Cardiac septum (tissue), 1 donor: ENCODE measurements at places on chromosomes 6 and 20. TPM values are rescaled to one million over a fixed set of nuclear protein-coding genes. Genes with fewer than 3 reads are reported as not detected.

GRCh38 chr6:38937839-38938613 is 110.6 kb upstream of the GLP1R start:
- DNase-seq: no peak

DNA sequence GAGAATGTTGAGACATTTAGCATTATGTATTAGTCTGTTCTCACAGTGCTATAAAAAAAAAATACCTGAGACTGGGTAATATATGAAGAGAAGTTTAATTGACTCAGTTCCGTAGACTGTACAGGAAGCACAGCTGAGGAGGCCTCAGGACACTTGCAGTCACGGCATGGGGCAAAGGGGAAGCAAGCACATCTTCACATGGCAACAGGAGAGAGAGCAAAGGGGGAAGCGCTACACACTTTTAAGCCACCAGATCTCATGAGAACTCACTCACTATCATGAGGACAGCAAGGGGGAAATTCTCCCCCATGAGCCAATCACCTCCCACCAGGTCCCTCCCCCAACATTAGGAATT is 26.8 kb upstream of the TFAP2A start:
- DNase-seq: no peak

DNA sequence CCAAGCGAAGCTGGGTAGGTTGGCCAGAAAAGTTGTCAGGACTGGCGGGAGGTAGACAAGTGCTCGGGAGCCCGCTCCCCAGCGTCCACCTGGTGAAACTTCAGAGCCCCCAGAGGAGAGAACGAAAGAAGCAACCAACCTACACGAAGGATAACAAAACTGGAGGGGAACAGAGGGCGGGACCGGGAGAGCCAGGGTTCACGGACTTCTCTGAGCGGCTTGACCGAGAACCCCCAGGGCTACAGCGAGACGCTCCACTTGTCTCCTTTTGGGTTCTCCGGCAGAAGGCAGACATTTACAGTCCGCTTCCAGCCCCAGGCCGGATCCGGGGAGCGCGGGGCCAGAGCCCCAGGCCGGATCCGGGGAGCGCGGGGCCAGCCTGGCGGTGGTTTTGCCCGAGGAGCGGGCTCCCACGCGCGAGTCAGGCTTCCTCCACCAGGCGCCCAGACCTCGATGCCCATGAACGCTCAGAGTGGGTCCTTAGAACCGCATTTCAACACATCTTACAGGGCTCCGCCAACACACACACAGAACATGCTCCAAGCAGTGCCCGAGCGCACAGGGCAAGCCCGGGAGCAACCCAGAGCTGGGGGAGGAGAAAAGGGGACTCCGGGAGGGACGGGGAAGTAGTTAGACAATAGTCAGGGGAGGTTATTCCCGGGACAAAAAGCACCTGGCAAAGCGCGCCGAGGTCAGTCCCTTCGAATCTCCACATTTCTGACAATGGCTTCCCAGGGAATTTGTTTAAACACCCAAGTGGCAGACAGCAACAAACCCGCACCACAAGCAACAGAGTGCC is 1.1 kb downstream of the PTPRK start:
- no peak for DNase-seq

DNA sequence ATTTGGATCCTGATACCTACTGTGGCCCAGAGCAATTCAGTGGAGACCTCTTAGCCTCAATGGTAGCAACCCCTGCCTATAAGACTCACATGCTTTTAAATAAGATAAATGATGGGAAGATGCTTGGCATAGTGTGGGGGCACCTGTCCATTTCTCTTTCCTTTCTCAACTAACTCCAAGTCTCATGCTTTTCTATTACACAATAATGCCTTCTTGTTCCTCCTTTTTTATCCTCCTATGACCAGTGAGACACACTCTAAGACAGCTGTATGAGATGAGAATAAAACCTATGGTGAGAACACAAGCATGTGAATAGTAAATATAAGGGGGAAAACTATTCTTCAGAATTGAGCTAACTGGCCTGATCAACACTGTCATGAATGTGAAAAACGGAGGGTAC is 147.0 kb upstream of the STXBP5 start:
- no peak for DNase-seq

- no peak for DNase-seq
Observed at GRCh38 chr6:3164388-3164787, 7.0 kb upstream of the TUBB2A start.

DNA sequence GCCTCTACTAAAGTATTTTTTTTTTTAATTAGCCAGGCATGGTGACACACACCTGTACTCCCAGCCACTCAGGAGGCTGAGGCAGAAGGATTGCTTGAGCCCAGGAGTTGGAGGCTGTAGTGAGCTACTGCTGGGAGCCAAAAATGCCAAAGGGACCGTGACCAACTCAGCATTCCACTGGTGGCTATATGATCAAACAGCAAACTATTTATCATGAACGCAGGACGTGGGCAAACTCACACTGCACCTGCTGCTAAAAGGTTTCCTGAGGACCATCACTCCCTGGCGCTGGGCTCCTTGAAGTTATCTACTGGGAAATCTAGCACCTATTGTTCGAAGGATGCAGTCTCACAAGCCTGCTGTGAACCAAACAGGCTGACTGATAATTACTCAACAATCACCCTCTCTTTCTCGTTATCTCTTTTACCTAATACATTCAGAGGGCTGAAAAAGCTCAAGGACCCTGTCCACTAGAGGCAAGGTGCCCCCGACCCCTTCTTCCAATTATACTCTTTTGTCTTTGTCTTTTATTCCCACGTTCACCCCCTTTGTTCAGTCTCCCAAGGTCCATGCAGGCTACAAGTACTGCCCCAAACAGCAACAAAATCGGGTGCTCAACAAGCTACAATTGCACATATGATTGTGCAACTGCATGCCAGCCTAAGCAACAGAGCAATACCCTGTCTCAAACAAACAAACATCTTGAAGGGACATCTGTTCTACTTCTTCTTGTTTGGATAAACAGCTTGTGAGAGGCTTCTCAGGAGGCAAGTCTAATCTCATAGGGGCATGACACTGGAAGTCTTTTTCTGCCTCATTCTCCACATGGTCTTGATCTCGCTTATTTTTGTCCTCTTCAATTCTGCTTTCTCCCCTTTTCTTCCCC is 47.7 kb upstream of the PLN start:
- DNase-seq: no peak

Gene ARMC12
- 0.22 TPM for total RNA-seq

Gene DCDC2
- total RNA-seq: 0.08 TPM

- no peak for DNase-seq
Observed at GRCh38 chr6:85917522-85917921, 274.8 kb upstream of the SYNCRIP start.
